Stimulated activated CD4-positive, alpha-beta T cell treated with anti-CD3 and anti-CD28 coated beads, Interleukin-4, amount 100 ng/mL, for 4 hours (primary cell): ENCODE measurements at places on chromosomes 11 and 22.

DNA sequence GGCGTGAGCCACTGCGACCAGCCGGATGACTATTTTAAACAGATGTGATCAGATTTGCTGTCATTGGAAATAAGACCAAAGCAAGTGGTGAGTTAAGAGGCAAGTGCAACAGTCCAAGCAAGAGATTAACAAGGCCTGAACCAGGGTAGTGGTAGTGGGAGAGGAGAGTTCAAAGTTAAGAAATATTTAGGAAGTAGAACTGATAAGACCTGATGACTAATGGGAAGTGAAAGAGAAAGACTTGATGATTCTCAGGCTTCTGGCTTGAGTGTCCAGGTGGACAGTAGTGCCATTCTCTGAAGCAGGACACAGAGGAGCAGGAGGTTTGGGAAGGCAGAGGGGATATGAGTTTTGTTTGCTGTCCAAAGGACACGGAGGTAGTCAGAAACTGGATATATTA is 7.2 kb downstream of the NDUFC2 start:
- no peak for DNase-seq

- no peak for DNase-seq
Observed at GRCh38 chr11:129917231-129917630, 21.9 kb upstream of the NFRKB start.

- no peak for DNase-seq
Observed at GRCh38 chr11:105226091-105226490, 86.5 kb upstream of the CARD18 start.

GRCh38 chr11:92663539-92663938 is 305.9 kb upstream of the MTNR1B start:
- DNase-seq = no peak

GRCh38 chr22:42145175-42145574 is 14.6 kb upstream of the CYP2D6 start:
- no peak for DNase-seq
